ENCODE measurements at places on chromosomes 3 and 15.
A peak's percentile ranks its signal among the peaks of the same experiment; 100 is the strongest.

DNA sequence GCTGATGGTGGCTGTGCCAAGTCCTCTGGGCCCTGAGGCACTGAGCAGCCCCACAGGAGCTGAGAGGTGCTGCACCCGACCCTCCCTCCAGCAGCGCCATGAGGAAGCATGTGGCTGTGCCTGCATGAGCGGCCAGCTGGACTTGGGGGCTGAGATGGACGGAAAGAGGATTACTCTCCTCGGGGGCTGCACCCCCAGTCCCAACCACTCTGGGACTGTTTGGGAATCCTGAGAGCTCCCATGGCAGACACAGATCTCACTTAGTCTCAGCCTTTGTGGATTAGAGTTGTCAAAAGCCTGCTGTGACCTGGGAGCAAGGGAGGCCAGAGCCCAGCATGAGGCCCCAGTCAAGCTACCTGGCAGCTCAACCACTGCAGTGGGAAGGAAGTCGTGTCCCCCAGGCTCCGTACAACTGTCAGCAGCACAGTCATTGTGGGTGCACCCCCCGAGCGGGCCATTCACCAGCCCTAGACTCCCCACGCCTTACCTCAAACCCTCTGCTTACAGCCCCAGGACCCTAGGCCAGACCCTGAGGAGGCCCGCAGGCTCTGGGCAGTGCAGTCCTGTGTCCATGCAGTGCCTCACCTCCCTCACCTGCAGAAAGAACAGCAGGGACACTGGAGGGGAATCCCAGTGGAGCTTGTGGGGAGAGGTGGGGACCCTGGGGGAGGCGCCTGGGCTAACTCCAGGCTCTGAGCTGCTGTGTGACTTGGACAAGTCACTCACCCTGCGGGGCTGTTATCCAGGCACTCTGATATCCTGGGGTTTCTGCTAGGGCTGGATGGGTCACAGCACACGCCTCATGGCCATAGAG, 17.1 kb downstream of the PRR23E start:
- DNase-seq, result no peak

DNA sequence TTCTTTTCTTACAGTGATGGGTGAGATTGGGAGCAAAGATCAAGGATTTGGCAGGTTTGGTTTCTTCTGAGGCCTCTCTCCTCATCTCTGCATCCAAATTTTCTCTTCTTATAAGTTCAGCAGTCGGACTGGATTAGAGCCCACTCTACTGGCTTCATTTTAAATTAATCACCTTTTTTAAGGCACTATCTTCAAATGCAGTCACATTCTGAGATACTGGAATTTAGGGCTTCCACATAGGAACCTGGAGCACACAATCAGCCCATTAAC, 56.5 kb upstream of the PLSCR4 start:
- DNase-seq, result no peak

DNA sequence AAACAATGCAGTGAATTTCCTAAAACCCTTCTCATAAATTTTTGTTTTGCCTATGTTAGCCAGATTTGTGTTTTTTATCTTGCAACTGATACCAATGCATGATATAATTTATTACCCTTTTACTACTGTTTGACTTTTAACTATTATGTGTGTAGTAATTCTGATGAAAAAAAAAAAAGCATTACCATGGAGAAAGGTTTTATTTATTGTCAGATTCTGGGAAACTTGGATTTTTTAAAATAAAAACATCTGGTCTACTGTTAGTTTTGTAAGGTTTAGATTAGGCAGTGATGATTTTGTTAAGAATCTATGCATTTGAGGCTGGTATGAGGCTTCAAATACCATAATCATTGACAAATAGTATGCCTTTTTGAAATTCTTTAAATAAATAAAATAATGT, 470.4 kb upstream of the ROBO1 start:
- no peak for DNase-seq

GRCh38 chr3:33665294-33665693, 52.8 kb downstream of the CLASP2 start:
- DNase-seq, result no peak

DNA sequence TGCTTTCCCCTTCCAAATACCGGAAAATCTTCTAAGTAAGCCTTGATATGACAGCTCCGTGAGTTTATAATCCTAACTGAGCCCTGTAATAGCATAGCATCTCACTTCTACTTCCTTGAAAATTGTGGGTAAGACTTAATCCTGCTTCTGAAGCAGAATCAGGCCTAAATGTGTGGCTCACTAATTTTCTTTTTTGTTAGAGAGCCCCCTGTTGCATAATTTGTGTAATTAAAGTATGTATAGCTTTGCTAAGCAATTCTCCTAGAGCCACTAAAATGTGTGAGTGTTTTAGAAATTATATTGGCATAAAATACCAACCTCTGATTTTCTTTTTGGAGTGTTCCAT, 304.4 kb downstream of the FGF12 start:
- no peak for DNase-seq

GRCh38 chr3:131957980-131958379, 76.8 kb downstream of the CPNE4 start:
- no peak for DNase-seq

- no peak for DNase-seq
These were observed 173.3 kb downstream of the ALDH1A2 start for GRCh38 chr15:57892181-57892580.

GRCh38 chr15:29276366-29276765, 6.7 kb upstream of the NSMCE3 start:
- no peak for DNase-seq

DNA sequence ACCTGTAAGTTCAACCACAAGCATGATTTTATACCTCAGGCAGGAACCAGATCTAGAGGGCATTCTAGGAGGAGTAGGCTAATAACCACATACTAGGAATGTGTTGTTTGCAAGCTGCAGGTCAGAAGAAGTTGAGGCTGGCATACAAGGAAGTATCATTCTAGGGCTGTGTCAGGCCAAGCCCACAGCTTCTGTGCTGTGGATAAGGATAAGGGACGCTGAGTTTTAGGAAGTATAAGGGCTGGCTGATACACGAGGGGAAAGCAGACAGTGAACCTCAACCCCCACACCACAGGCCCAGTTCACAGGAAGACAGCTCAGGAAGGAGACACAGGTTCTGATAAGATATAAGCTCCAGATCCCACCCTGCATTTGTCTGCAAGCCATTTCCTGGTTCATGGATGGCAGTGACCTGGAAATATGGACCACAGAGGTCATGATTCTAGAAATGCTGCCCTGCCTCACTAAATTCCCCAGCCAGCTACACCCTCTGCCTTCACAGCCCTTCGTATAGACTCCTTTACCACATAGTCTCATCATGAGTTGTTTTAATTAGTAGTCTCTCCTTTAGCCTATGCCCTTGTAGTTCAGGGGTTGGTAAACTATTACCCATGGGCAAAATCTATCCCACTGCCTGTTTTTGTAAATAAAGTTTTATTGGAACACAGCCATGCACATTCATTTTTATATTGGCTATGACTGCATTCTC, 260.7 kb downstream of the OPA1 start:
- no peak for DNase-seq

- no peak for DNase-seq
These were observed 154.7 kb upstream of the TSPAN3 start for GRCh38 chr15:77225646-77226045.

DNA sequence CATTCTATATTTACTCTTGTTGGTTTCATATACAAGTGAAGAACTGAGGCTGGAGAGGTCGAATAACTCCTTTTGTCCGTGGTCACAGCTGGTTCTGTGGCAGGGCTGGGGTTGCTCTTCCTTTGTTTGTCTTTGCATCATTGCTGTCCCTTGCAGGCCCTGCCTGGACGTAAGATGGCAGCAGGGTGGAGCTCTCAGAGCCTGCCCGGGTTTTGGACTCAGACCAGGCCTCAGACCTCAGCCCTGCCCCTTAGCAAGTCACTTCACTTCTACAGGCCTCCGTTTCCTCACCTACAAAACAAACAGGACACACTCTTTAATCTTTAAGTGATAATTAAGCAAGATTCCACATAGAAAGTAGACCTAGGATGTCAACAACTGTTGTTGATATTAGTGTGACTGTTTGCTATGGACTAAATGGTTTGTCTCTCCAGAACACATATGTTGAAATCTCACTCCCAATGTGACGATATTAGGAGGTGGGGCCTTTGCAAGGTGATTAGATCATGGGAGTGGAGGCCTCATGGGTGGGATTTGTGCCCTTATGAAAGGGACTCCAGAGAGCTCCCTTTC, 65.6 kb upstream of the PLXNA1 start:
- DNase-seq, result no peak

DNA sequence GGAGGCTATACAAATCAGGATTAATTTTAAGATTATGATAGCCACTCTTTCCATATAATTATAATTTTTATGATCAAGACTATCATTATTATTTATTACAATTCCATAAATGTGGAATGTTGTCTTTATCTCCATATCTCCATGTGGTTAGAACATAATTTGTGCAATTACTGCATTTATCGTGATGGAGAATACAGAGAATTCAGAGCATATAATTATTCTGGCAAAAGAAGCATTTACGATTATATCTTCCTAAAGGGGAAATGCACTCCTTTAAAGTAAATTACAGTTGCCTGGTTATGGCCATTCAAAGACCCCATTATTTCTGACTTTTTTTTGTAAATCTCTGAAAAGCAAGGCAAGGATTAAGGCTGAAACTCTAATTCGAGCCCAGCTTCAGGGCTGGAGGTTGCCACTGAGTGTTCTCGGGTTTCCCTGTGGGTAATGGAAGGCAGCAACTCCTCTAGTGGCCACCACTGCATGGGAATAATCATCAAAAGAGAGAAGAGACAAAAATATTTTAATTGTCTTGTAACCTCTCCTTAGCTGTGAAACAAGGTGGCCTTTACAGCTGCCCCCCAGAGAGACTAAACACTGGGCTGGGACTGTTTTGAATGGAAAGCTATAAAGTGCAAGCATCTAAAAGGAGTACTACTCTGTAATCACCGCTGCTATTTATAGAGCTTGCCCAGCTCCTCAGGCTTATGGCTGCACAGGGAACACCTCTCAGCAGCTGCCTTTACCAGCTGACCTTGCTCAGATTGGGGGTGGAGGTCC, 59.8 kb upstream of the PRTG start:
- no peak for DNase-seq

- DNase-seq, result no peak
These were observed 3.4 kb downstream of the DENND6A start for GRCh38 chr3:57689367-57690053.

DNA sequence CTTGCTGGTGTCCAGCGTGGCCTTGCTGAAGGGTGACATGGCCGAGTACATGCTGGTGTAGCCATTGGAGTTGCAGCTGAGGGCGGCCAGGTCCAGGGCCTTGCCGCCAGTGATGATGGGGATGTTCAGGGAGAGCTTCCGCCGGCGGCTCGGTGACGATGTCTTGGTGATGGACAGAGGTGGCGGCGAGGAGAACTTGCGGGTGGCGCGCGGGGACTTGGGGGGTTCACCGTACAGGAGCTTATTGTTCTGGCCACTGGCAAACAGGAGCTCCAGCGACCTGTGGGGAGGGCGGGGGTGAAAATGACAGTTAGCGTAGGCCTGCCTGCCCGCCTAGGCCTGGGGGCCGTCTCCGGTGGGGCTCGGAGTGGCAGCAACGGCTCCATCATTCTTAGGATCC, 59.0 kb upstream of the CTSH start:
- DNase-seq, result no peak

DNA sequence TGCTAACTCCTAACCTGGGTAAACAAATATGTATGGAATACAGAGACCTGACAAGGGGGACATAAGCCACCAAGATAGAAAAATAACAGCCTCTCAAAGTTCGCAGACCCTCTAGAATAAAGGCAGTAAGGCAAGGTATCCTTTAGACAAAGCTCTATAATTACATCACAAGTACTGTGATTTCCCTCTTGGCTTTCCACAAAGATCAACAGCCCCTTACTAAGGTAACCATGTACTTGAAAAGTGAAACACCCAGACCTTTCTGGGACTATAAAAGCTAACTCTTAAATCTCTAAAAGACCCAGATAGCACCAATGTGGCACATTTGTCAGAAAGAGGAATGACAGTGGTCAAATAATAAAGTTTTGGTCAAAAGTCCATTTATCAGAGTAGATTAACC, 51.9 kb downstream of the TBL1XR1 start:
- DNase-seq, result no peak

DNA sequence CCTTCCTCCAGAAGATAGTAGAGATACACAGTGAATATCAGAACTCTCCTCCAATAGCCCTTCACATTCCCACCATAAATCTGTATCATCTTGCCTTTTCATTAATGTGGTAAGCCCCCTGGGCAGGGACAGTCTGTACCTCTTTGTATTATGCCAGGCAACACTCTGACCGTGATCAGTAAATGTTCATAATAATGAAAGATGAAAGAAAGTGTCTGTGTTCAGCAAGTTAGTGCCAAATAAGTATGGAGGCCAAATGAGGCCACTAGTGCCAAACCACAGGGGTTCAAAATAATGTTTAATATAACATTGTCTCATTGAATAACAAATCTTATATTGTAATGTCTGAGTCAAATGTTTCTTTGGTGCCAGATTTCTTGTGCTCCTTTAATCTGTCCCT, 104.3 kb downstream of the CMSS1 start:
- DNase-seq, result no peak

- peak; percentile 67 for DNase-seq
These were observed at the start of gene MAP1A for GRCh38 chr15:43517354-43518196. Gene MAP1A, plus strand, starts transcription at chr15:43517608. Its CDS starts 3,866 bp downstream, at chr15:43521474.

DNA sequence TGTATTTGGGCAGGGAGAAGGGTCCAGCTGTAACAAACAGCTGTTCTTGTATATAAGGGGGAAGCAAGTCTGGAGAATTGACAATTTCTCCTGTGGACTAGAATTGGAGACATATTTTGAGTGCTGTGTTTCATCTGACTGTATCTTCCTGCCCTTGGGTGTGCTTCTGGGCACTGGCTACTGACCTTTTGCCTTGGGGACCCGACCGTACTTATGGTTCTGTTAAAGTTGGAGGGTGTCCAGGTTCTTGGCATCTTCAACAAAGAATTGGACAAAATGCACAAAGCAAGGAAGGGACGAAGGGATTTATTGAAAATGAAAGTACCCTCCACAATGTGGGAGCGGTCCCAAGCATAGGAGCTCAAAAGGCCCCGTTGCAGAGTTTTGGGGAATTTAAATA, 31.0 kb downstream of the MAP2K1 start:
- DNase-seq, result no peak

DNA sequence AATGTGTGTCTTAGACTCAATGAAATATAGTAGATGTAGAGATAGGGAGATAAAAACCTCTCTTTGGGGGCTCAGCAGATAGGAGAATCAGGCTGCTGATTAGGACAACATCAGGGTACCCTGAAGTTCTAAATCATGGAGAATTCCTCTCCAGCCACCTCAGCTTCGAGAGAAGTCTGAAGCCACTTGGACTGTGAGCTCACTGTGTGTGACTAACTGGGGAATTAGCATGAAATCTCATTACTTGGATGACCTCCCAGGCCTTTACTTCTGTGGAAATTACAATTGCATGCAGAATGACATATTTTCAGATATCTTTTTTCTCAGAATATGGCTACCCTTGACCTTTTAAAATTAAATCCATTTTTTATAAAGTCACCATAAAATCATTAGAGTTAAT, 128.0 kb upstream of the MRPL3 start:
- DNase-seq, result no peak

GRCh38 chr3:97827741-97828471, 6.1 kb downstream of the CRYBG3 start:
- DNase-seq, result no peak

GRCh38 chr15:29871401-29871800, 49.1 kb upstream of the TJP1 start:
- DNase-seq, result no peak

All from skin of body (tissue), 3 donors.